ENCODE measurements at places on chromosomes 12 and 14.

GRCh38 chr12:116366456-116366776 lies 88.9 kb upstream of the MED13L start:
- peak; percentile 53 for DNase-seq

- DNase-seq: no peak
Measured at GRCh38 chr12:96883571-96883970, 23.5 kb upstream of the NEDD1 start.

GRCh38 chr12:66242311-66242710 lies 53.3 kb downstream of the IRAK3 start:
- no peak for DNase-seq

GRCh38 chr14:93163564-93163963 lies 21.1 kb downstream of the MOAP1 start:
- DNase-seq: no peak

- peak; percentile 8 for DNase-seq
Measured at GRCh38 chr14:61567838-61568571, 127.3 kb upstream of the HIF1A start.

- no peak for DNase-seq
Measured at GRCh38 chr12:65208125-65208524, 38.7 kb downstream of the LEMD3 start.

- no peak for DNase-seq
Measured at GRCh38 chr14:23377573-23378563, 1.0 kb downstream of the CMTM5 start.

GRCh38 chr12:95100264-95101190 lies 27.1 kb upstream of the NR2C1 start:
- DNase-seq: no peak

- DNase-seq: peak; percentile 99
Measured at GRCh38 chr12:132429946-132430643, 59.9 kb upstream of the FBRSL1 start.

GRCh38 chr14:71741241-71741640 lies 191.0 kb upstream of the RGS6 start:
- DNase-seq: no peak

DNA sequence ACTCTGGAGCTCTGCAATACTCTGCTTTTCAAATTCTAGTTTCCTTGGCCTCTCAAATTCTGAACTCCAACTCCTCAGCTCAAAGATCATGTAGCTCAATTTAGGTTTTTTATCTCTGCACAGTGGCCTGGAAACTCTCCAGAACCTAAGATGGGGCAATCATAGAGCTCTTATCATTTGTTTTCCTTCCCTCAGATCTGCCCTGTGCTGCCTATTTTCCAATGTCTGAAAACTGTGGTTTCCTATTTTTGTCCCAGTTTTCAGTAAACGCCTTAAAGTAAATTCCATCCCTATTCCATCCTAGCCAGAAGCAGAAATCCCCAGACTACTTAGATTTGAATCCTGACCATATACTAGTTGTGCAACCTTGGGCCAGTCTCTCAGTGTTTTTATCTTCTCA lies 73.2 kb downstream of the CEP83 start:
- DNase-seq: no peak

DNA sequence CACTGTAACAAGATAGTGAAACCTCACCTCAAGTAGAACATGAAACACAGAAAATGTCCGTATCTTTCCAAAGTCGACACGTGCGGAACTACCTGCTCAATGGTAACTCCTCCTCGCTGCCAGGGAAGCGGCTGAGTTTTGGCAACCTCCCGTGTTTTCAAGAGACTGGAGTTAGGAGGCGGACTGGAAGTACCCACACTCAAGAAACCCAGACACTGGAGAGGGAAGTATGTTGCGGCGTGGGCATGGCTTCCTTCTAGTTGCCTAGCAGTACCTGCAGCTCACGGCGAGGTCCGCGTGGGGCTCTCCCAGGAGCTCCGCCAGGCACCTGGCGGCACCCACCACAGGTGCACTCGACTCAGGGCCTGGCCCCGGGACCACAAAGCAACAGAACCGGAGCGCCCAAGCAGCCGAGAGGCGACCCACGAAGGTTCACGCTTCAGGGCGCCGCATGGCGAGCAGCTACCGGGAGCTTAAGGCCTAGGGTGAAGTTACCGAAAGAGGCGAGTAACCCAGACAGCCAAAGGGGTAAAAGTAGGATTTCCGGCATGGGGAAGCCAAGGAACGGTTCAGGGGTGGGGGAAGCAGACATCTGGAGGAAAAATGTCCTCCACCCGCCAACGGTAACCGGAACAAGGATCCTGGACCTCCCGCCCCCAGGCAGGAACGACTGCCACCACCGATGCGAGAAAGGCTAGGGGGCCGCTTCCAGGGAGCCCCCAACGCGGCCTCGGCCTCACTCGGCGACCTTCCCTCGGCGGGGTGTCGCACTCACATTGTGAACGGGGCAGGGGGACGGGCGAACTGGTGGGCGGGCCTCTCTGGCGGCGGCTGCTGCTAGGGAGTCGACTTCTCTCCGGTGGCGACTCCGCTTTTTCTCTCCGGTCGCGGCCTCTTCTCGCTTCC lies 608 bp downstream of the PTGES3 start:
- DNase-seq: peak; percentile 69

DNA sequence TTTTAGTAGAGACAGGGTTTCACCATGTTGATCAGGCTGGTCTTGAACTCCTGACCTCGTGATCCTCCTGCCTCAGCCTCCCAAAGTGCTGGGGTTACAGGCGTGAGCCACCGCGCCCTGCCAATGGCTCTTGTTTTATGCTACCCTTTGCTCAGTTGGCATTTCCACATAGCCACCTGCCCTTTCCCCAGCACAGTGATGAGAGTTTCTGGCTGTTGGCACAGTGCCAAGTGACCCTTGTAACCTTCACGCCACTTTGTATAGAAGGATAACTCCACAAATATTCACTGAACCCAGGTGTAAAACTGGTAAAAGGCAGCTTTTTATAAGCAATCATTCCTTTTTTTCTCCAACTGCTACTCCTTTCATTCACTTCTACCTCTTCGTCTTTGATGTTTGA lies 18.5 kb upstream of the CCDC175 start:
- DNase-seq: peak; percentile 53

DNA sequence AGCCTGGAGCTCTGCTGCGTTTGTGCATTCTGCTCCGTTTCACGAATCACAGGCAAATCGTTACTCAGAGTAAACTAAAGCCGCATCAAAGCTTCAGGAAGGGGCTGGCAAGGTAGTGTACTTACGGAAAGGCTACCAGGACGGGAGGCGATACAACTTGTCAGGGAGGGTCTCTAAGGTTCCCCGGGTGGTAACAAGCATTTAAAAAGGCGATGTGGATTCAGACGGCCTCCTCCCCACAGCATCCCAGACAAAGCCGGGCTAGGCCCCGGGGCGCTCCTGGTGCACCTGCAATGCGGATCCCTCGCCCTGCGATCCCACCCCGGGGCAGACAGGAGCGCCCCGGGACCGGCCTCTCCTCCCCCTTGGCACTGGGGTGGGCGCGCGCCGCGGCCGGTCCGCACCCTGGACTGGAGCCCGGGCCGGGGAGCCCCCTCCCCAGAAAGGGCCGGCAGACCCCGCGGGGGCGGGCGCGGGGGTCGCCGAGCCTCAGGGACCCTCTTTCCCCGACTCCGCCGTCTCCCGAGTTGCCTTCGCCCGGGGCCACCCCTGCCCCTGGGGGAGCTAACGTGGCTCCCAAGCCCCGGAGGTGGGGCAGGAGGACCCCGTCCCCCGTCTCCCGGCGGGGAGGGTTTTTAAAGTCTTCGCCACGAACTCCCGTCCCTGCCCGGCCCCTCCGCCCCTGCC lies 718 bp downstream of the CCDC92 start:
- DNase-seq: peak; percentile 70

- peak; percentile 82 for DNase-seq
Measured at GRCh38 chr12:122895704-122896636, at the start of gene VPS37B. VPS37B (minus strand) TSS chr12:122896124; CDS start chr12:122896062, 62 bp downstream.

- DNase-seq: no peak
Measured at GRCh38 chr12:9729082-9729481, 3.8 kb downstream of the CLECL1 start.

DNA sequence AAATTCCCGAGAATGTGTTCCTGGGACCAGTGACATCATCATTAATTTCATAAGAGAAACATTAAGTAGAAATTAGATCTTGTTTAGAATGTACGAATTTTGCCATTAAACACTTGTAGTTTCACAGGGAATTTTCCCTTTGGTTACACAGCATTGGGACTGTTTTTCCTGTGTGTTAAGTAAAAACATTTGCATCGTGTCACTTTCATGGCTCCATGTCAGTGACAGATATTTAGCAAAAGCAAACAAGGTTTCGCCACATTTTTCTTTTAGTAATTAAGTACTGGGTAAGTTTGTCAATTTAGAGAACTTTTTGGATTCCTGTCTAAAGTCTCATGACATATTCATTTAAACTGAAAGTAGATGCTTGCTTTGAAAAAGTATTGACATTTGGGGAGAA lies 45.5 kb upstream of the OVCH1 start:
- no peak for DNase-seq

DNA sequence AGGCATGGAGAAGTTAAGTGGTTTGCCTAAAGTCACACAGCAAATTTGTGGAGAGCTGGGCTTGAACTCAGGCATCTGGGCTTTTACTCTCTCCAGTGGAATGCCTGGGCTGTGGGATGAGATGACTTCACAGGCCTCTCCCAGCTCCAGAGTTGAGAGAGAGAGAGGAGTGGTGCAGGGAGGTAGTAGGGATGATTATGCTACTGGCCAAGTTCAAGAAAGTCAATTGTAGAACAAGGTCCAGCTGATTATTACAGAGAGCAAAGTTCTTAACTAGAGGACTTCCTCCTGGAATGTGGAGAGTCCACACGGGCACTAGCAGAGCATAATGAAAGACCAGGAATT lies 769 bp upstream of the EMP1 start:
- no peak for DNase-seq

GRCh38 chr12:74412606-74413230 lies 124.9 kb upstream of the ATXN7L3B start:
- peak; percentile 54 for DNase-seq

DNA sequence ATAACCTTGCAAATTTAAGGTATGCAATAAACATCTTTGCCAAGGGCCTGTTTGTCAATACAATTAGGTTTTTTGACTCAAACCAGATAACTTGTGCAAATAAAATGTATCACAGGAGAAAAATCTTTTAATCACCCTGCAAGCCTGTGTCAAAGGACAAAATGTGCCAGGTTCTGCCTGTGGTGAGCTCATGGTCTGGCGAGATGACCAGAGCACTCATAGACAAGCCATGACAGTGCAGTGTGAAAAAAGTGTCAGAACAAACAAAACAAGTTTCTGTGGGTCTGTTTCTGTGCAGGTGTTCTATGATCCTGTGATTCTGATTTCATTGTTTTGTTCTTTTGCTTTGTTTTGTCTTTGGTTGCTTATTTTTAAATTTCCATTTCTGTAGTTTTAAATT lies 847.2 kb downstream of the VRK1 start:
- no peak for DNase-seq

GRCh38 chr12:119621878-119622277 lies 28.3 kb downstream of the TMEM233 start:
- DNase-seq: no peak
